ENCODE measurements at places on chromosomes 1 and 21.

DNA sequence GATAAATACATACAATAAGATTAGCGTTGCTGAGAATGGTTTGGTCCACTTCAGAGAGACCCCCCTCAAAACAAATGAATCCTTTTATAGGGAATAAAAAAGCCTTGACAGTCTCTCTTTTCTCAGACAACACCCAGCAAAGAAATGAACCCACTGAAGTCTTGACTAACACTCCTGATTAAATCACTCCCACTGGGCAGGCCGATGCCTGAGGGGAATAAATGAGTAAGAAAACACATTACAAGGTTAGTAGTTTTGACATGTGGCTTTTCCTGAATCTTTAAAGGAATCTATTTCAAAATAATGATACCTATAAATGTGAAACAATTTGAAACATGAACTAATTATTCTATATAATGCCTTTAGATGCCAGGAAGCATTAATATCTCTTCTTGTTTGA is 146.9 kb upstream of the POGK start:
- DNase-seq: no peak

GRCh38 chr1:76292418-76293184 is 218.1 kb downstream of the ST6GALNAC3 start:
- DNase-seq: no peak

GRCh38 chr21:26916799-26917198 is 50.1 kb downstream of the ADAMTS5 start:
- DNase-seq: no peak

- no peak for DNase-seq
These were observed 2.1 kb upstream of the PRRX1 start for GRCh38 chr1:170661646-170662411.

- peak; percentile 54 for DNase-seq
These were observed 110.4 kb downstream of the SYT2 start for GRCh38 chr1:202599669-202600431.

GRCh38 chr1:71908303-71908702 is 374.0 kb downstream of the NEGR1 start:
- no peak for DNase-seq

DNA sequence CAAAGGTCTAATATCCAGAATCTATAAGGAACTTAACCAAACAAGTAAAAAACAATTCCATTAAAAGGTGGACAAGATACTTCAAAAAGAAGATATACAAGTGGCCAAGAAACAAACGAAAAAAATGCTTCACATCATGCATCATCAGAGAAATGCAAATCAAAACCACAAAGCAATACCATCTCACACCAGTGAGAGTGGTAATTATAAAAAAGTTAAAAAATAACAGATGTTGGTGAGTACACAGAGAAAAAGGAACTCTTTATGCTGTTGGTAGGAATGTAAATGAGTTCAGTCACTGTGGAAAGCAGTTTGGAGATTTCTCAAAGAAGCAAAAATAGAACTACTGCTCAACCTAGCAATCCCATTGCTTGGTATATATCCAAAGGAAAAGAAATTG is 218.6 kb downstream of the SLC44A5 start:
- no peak for DNase-seq

GRCh38 chr1:76238094-76238628 is 163.6 kb downstream of the ST6GALNAC3 start:
- DNase-seq: no peak

GRCh38 chr1:243393096-243393495 is 137.3 kb downstream of the SDCCAG8 start:
- no peak for DNase-seq

- no peak for DNase-seq
These were observed 2.9 kb downstream of the KCNJ10 start for GRCh38 chr1:160066829-160067745.

GRCh38 chr1:180235077-180235501 is 5.0 kb downstream of the LHX4 start:
- no peak for DNase-seq

DNA sequence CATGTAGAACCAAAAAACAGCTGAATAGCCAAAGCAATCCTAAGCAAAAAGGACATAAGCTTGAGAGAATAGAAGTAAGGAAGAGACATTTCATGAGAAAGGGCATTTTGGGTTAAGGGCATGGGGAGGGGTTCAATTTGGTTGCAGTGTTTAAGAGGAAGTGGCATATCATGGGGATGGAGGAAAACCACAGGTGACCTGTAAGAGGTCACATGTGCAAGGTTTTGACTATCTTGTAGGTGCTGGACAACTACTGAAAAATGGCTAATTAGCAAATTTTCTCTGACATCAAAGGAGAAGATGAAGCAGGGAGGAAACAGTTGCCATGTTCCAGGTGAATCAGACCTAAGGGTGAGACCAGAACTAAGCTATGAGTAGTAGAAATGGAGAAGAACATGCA is 31.3 kb upstream of the ROR1 start:
- DNase-seq: no peak

GRCh38 chr21:28937737-28938136 is 54.9 kb downstream of the LTN1 start:
- DNase-seq: no peak

DNA sequence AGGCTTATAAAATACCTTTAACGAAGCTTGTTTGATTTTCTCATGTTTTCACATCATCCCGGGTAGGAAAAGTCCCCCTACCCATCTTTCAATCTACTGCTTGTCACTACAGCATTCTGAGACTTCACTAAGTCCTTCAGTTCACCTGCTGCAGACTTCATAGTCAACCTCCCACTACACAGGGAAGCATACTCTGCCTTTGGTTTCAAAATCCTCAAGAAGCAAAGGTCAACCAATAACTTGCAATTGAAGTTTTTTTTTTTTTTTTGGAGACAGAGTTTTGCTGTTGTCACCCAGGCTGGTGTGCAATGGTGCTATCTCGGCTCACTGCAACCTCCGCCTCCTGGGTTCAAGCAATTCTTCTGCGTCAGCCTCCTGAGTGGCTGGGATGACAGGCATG is 4.7 kb upstream of the PTPN22 start:
- no peak for DNase-seq

DNA sequence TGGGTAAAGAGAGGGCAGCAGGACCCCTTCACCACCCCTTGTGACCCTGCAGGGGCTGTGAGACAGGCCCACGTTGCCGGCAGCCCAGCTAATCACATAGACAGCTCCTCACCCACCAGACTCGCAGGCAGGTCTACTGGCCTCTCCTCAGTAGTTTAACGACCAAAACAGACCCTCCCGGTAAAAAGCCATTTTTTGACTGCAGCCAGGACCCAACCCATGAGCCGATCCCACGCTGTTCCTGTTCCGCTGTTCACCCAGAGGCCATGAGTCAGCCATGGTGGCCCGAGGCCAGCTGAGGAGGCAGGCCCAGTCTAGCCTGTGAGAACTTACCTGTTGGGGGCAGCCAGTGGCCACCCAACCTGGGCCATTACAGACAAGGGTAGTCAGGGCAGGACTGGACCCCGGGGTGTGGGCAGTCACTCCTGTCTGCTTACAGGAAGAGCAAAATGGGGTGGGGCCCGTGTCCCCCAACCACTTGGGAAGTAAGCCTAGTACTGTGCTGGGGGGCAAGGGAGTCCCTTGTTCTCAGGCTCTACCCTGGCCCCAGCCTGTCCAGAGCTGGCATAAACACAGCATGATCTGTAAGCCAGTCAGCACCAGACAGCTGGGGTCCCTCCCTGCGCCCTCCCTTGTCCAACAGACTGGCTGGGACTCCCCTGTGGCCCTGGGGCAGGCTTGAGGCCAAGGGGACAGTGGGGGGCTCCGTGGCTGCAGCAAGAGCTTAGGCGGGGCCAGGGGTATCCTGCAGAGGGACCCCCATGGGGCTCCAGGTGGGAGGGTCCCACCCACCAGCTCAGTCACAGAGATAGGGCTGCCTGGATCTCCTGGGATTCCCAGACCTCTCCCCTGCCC is 61.9 kb downstream of the WNT9A start:
- DNase-seq: no peak

DNA sequence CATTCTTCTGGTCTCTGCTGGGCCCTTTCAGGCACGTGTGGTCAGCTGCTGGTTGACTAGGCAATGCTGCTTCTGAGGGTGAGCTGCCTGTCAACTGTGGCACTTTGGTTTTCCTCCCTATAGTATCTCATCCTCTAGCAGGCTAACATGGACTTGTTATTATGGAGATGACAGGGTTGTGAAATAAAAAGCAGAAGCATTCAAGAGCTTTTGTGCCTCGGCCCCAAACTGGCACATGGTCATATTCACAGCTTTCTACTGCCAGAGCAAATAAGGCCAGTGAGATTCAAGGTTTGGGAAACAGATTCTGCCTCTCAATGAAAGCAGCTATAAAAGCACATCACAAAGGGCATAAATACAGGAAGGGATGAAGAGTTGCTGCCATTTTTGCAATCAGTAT is 1.6 kb upstream of the ZNF124 start:
- no peak for DNase-seq

DNA sequence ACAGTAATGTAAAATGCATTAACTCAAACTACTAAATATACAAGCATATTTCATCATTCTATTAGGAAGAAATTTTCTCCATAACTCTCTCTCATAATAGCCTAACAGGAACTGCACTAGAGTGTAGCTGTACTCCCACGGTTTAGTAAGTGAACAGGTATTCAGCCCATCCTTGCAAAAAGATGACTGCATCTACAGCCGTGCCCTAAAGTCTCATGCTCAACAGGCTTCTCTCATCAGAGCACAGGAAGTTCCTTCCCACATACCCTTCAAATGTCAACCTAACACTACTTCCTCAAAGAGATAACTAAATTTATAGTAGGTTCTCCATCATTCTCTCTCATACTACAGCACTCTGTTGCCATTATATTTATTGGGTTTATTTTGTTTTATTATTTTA is 251.6 kb downstream of the AKT3 start:
- no peak for DNase-seq

GRCh38 chr21:34988139-34988538 is 61.0 kb downstream of the RUNX1 start:
- no peak for DNase-seq

- DNase-seq: no peak
These were observed 30.0 kb downstream of the CACHD1 start for GRCh38 chr1:64499966-64500365.

GRCh38 chr1:226664413-226665101 is 74.5 kb downstream of the ITPKB start:
- no peak for DNase-seq

GRCh38 chr1:83697220-83697619 is 301.7 kb downstream of the TTLL7 start:
- no peak for DNase-seq

GRCh38 chr1:96510911-96511310 is 210.7 kb upstream of the PTBP2 start:
- no peak for DNase-seq

DNA sequence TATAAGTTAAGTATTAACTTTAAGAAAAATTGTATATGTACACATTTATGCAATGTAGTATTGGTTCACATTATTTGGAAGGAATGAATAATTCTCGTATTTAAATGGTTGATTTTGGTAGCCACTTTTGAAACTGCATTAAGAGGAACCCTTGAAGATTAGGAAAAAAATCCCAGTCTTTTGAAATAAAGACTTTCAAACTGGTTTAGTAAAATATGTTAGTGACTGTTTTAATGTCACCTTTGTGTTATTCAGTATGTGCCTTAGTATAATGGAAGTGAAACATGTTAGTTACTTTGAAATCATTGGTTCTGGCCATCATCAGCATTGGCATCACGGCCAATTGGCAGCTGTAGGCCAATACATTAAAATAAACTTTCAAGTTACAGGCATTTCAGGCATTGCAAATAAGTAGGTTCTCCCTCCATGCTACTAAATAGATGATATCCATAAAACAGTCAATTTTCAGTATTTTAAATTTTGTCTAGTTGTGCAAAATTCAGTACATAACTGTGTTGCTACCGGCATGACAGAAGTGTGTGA is 4.4 kb downstream of the MIER1 start:
- DNase-seq: no peak

DNA sequence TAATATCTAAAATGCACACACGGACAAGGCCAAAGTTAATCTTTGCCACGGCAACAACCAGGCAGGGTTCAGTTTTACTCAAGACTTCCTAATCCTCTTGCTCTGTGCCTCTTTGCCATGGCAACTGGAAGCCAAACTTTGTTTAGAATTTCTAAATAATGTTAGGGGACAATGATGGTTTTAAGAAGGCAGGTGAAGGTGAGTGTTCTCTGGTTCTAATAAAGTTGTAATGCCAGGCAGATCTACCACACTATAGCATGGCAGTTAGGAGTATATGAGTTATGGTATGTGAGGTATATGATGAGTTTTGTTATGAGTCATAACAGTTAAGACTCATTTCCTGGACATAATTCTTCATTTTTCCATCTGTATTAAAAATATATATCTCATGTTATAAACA is 2.7 kb downstream of the PTPRC start:
- peak; percentile 30 for DNase-seq

- no peak for DNase-seq
These were observed 85.0 kb upstream of the AK4 start for GRCh38 chr1:65063025-65063424.

GRCh38 chr1:42949312-42950115 is 9.2 kb downstream of the SLC2A1 start:
- DNase-seq: no peak

DNA sequence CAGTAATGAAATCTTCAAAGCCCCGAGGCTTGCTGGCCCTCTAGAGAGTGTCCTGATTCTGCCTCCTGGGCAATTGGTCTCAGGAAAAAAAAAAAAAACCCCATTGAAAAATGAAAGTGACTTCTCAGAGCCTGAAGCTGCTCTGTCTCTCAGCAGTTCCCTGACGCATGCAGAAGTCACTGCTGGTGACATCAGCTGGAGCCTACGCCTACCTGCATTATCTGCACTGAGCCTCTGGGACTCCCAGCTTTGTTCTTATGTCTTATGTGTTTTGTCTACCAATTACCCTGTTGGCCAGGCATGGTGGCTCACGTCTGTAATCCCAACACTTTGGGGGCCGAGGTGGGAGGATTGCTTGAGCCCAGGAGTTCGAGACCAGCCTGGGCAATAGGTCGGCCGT is 10.1 kb upstream of the SLC25A33 start:
- no peak for DNase-seq

- DNase-seq: no peak
These were observed 9.6 kb downstream of the DAP3 start for GRCh38 chr1:155698382-155699038.

DNA sequence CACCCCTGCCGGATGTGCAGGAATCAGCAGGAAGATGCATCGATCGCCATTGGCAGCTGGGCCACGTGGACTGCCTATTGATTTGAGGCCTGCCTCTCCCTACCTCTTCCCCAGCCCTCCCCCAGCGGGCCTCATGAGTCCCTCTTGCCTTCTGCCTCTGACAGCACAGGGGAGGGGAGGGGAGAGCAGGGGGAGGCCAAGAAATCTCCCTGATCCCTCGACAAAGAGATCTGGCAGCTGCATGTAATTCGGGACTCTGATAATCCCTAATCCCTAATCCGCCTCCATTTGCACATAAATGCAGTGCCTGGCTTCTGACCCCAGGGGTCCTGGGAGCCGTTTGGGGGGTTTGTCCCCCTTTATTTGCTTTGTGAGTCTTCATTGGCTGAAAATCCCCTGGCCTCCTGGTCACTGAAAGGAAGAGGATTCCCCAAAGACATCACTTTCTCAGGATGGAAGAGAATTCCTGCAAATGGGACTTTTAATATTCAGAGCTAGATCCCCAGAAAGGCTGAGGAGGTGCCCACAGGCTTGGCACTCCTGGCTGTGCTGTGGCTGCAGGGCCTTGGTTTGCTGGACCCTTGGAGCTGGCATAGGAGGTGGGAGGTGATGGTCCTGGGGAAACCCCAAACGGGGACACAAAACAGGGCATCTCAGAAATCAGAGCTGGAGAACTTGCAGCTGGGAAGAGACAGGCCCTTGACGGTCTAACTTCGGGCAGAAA is 239.4 kb upstream of the POU3F1 start:
- DNase-seq: no peak

GRCh38 chr1:185393815-185394214 is 76.8 kb upstream of the IVNS1ABP start:
- DNase-seq: no peak

- no peak for DNase-seq
These were observed 163.4 kb upstream of the SGIP1 start for GRCh38 chr1:66370462-66370971.
